ENCODE measurements at places on chromosomes 1 and 21.
A peak's percentile ranks its signal among the peaks of the same experiment; 100 is the strongest.

DNA sequence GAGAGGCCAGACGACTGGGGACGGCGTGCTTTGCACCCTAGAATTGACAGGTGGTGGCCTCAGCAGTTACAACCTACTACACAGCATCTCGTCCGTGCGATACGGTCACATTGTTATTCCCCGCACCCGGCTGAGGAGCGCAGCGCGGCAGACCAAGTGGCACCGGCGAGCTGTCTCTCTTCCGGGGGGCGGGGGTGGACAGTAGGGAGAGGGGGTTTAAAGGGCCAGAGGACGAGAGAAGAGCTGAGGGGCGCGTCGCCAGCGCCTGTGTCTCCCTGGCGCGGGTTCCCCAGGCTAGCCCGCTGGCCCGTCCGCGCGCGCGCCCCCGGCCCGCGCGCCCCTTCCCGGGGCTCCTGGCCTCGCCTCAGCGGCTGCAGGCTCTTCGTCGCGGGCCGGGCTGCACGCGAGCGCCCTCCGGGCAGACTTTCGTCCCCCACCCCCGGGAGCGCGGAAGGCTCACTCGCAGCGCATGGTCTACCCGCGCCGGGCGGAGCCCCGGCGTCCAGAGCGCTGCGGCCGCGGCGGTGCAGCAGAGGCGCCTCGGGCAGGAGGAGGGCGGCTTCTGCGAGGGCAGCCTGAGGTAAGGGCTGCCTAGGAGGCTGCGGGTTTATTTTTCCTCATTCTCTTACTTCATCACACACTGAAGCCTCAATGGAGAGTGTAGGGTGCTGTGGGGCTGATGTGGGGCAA, at the start of gene PDE4B:
Gene PDE4B (plus strand): TSS at position 227 of the 690 bp plus-strand sequence.
- DNase-seq = peak; percentile 52

GRCh38 chr1:39675220-39675619, 3.3 kb upstream of the NT5C1A start:
- no peak for DNase-seq

GRCh38 chr1:194268839-194269238, 1082.4 kb upstream of the B3GALT2 start:
- DNase-seq = no peak

DNA sequence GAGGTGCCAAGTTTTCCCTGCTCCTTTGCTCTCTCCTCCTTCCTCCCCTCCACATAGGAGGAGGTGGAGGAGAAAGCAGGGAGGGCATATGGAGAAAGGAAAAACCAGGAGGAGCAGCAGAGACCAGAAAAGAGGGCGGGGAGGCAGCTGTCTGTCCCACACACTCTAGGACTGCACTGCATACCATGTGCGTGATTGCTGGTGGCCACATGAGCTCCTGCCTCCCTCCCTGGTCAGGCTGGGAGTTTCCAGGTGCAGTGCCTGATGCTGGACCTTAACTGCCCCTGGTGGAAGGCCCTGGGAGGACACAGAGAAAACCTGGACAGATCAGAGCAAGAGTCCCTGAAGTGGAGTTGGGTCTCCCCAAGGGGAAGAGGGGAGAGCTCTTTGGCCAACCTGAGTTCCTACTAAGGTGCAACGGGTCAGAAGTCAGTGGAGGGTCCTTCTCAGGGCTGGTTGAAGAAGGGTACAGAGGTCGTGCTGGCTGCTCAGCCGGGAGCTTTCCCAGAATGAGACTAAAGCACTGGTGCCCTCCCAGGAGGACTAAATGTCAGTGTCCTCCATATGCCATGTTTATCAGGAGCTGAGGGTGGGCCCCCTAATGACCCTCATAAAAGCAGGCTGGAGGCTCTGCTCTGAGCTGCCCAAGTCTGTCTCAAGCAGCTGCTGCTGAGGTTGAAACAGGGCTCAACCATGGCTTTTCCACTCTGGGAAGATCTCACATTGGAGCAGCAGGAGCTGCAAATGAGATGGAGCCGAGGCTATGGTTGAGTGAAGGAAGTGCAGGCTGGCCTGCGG, 3.5 kb upstream of the LGR6 start:
- no peak for DNase-seq

GRCh38 chr1:224615861-224616755, at the start of gene CNIH3:
CNIH3 (plus strand) TSS chr1:224616317; CDS start chr1:224617175, 858 bp downstream.
- DNase-seq = peak; percentile 53

DNA sequence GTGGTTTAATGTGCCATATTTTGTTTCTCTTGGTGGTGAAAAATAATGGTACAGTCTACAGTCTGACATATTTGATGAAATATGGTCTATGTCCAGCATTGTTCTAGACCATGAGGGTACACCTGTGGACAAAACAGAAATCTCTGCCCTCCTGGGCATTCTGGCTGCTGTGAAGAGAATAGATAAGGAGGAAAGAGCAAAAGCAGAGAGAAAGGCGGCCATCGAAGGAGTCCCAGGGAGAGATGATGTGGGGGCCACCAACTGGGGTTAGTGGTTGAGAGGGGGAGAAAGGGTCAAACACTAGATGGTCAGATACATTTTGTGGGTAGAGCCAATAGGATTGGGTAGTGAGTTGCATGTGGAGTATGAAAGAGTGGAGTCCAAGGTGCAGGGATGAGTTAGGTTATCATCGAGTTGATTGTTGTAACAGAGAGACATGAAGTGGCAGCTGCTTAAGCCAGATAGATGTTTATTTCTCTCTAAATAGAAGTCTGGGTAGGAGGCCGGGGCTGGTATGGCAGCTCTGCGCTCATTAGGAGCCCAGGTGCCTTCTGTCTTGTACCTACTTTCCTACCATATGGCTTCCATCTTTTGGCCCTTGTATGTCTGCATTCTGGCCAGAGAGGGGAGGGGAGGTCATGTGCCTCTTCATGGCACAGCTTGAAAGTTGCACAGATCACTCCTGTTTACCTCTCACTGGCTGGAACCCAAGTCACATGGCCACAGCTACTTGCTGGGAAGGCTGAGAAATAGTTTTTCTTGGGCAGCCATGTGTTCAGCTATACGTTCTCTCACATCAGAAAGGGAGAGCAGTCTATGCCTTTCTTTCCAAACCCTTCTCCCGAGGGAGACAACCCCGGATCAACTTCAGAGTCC, 13.0 kb downstream of the UBE4B start:
- DNase-seq = no peak

GRCh38 chr1:86169625-86170024, 13.1 kb upstream of the COL24A1 start:
- DNase-seq = peak; percentile 11

DNA sequence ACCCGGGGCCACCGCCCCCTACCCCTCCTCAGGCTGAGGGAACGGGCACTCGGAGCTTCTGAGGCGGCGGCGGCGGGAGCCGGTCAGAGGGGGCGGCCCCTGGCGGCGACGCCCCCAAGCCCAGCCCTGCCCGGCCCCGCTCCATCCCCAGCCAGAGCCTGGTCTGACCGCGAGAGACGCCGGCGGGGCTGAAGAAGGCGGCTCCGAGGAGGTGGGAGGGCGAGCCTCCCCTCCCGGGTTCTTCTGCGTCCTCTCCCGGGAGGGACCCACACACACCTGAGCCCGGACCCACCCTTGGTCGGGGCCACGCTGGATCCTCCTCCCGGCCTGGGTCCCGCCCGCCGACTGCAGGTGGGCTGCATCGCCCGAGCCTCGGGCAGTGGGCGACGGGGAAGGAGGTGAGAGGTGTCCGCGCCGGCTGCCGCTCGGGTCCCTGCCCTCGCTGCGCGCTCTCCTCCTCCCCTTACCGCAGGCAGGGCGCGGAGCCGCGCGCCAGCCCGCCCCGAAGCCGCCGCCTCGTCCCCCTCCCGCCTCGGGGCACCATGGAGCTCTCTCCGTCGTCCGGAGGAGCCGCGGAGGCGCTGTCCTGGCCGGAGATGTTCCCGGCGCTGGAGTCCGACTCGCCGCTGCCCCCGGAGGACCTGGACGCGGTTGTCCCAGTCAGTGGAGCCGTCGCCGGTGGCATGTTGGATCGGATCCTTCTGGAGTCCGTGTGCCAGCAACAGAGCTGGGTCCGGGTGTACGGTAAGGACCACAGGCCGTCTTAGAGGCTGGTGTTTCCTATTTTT, at the start of gene RASAL2:
Gene RASAL2 (plus strand): TSS at position 154 of the 788 bp plus-strand sequence. CDS start 389 bp downstream, at position 543.
- DNase-seq = peak; percentile 61

DNA sequence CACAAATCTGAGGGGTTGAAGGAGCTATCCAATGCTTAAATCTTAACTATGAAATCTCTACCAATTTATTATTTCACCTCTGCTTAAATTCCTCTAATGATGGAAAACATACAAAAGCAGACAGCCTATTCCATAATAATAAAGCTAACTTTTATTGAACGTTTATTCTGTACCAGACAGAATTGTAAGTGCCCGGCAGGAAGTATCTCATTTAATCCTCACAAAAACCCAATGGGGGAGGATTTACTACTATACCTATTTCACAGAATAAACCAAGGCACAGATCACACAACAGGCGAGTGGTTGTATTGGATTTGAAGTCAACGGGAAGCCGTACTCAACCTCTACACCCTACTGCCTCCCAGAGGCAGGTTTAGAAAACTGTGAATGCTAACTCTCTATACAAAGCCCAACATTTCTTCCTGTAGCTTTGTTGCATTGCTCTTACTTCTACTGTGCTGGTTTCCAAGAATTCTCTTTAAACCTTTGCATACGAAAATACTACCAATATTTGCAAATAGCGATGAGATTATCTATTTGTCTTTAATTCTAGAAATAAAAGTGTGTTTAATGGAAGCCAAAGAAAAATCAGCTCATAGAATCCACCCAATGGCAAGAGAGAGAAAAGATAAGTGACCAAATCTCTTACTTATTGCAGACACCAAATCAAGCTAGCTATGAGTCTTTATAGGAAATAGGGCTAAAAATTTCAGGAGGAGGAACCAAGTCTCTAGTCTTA, 33.5 kb upstream of the C1orf53 start:
- DNase-seq = peak; percentile 8

GRCh38 chr1:119667173-119667572, 19.1 kb upstream of the ZNF697 start:
- no peak for DNase-seq

DNA sequence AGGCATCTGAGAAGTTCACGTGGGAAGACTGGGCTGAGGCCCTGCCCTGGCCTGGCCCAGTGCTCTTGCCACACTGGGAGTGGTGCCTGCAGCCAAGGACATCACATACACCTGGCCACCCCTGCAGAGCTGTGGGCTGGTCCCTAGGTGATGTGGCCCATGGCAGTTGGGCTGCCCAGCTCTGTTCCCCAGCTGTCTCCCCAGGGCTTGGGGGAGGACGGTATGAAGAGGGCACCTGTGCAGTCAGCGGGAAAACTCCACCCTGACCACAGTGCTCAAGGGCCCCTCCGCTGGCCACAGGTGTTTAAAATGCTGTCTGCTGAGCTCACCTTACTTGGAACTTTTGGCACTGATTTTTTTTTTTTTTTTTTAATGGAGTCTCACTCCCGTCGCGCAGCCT, 120.4 kb upstream of the SLC25A33 start:
- no peak for DNase-seq

DNA sequence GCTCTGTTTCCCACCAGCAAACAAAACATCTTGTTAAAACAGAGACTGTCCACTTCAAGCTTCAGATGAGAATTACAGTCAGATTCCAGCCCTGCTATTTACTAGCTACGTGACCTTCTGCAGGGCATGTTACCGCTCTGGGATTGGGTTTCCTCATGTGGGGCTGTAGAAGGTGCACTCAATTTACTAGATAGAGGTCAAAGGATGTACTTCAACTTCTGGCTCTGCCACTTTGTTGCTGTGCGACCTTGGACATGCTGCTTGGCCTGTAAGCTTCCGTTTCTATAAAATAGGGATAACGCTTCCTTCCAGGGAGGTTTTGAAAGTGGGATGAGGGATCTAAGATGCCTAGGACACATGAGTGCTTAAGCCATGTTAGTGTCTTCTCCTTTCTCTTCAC, 46.0 kb upstream of the LRIG2 start:
- no peak for DNase-seq

DNA sequence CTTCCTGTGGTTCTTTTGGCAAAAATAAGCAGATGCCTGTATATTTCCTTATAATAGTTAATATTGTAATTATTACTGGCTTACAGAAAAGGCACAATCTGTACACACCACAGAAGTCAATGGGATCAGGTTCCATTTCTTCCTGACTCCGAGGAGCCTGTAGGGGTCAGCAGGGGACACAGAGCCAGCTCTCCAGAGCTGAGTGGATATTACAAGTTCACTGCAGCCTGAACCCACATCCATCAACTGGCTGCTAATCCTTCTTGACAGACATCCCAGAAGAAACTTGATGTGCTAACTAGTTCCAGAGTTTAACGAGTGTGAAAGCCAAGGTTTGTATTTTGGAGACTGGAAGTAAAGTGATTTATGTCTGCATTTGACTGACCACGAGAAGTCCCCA, 203.8 kb downstream of the LMX1A start:
- DNase-seq = peak; percentile 16

- DNase-seq = no peak
Observed at GRCh38 chr1:1827089-1827848, 49.0 kb upstream of the NADK start.

DNA sequence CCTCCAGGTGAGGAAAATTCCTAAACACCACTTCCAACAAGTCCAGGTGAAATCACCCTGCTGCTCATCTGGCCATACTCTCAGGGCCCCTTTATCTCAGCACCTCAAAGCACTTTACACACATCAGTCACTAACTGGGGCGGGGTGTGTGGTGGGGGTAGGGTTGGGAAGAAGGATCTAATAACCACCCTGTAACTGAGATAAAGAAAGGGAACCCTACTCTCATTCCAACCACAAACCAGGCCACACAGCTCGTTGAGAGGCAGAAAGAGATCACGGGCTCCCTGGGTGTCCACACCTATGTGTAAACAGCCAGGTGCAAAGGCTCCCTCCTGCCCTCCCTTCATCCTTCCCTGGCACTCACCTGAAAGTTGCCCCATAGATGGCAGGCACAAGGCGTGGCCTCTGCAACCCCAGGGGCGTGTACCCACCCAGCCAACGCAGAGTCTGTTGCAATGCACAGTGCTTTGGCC, 20.4 kb downstream of the GPR161 start:
- peak; percentile 27 for DNase-seq

DNA sequence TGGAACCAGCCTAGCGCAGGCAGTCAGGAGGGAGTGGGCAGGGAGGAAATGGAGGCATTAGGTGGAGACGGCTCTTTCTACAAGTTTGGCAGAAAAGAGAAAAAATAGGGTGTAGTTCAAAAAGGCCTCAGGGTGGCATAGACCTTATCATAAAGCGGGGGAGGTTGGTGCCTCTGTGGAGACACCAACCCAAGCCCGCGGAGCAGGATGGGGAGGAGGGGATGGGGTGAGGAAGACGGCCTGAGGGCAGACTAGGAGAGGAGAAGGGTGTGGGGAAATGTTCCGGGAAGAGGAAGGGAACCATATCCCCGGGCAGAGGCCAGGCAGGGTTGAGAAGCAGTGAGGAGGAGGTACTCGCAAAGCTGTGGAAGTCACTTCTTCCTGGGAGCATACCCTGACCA, 17.4 kb upstream of the SHE start:
- no peak for DNase-seq

GRCh38 chr1:54475946-54476516, 69.8 kb upstream of the SSBP3 start:
- no peak for DNase-seq
